ENCODE measurements at places on chromosomes 11 and 22.

DNA sequence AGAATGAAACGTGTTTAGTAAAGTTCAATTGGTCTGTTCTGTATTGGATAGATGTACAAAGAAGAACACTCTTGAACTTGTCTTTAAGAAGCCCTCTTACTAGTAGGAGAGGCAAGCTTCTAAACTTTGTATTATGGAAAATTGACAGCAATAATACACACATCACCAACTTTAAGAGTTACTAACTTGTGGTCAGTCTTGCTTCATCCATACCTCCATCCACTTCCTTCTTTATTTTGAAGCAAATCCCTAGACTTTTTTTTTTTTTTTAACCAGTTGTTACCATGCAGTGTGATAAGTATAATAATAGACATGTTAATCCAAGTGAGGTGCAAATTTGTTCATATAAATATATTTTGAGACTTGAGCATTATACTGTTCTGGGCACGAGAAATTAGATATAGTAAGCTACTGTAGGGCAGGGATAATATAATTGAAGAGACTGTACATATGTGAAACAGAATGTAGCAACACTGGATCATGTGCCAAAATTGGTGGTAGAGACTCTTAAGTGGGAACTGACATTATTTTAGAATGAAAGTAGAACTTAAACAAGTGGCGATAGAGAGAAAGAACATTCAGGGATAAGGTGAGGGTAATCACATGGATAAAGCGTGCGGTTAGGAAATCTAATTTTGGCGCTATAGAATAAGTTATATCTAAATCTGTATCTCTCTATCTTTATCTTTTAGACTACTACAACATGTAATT is 6.5 kb downstream of the FAR1 start:
- no peak for DNase-seq

DNA sequence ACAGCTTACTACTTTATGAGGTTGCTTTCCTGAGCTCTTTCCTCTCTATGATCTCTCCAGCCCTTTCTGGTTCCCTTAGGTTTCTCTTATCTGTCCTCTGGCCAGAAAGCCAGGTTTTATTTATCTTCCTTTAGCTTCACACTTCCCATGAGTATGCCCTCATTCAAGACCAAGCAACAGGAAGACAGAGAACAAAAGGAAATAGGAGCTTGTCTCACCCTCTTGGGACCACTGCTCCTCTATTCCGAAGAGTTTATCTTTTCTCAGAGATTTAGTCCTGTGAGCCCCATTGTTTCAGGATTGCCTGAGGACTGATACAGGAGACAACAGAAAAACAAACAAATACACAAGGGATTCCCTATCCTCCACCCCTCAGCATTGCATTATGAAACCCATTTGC is 62.4 kb upstream of the CCDC179 start:
- no peak for DNase-seq

- no peak for DNase-seq
Observed at GRCh38 chr11:127564810-127565209, 564.2 kb upstream of the KIRREL3 start.

DNA sequence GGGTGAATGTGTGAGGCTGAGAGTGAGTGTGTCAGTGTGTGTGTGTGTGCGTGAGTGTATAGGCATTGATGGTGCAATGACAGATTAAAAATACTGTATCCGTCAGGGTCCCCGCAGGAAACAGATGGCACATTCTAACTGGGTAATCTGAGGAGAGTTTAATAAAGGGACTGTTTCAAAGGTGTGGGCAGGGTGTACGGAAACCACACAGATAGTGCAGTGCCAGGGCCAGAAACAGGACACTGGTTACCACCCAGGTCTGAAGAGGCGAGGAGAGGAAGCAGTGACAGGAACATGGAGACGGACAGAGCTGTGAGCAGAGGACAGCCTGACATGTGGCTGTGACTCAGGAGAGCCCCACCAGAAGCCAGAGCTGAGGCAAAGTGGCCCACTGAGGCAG is 16.5 kb downstream of the P2RX3 start:
- no peak for DNase-seq

DNA sequence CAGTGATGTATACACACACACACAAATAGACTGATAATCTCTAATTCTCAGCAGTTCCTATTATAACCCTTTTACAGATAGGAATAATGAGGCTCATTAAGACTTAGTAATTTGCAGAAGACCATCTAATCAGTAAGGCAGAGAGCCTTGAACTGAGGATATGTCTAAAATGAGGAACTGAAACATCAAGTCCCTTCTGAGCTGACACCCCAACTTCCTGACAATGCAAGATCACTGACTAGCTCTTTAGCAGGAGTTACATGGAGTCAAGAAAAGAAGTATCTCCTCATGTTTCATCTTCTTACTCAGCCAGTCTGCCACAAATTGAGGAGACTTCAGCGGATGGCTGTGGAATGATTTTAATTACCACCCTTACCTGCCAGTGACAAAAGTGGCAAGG is 193.0 kb downstream of the MSANTD4 start:
- no peak for DNase-seq

DNA sequence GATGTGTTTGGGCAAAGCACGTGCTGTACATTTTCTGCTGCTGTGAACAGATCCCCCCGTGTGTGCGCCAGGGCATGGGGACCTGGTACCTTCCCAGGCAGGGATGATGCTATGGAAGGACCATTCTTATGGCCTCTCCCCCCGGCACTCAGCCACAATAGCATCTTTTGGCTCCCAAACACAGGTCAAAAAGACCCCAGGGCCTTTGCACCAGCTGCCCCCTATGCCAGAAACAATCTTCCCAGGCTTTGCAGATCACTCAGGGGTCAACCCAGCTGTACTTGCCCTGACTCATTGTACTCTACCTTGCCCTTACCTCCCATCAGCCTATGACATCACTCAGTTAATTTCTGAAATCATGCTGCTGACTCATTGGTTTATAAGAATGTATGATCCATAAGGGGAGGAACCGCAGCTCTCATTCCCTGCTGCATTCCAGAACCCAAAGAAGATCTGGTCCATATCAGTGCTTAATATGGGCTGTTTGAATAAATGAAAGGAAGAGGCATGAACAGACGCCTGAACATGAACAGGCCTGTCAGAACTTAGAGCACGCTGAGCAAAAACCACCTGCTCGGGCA is 100.7 kb downstream of the CELSR1 start:
- no peak for DNase-seq

- DNase-seq = no peak
Observed at GRCh38 chr11:20596205-20597153, 2.9 kb upstream of the SLC6A5 start.

- DNase-seq = no peak
Observed at GRCh38 chr11:86186386-86186785, 58.2 kb upstream of the EED start.

DNA sequence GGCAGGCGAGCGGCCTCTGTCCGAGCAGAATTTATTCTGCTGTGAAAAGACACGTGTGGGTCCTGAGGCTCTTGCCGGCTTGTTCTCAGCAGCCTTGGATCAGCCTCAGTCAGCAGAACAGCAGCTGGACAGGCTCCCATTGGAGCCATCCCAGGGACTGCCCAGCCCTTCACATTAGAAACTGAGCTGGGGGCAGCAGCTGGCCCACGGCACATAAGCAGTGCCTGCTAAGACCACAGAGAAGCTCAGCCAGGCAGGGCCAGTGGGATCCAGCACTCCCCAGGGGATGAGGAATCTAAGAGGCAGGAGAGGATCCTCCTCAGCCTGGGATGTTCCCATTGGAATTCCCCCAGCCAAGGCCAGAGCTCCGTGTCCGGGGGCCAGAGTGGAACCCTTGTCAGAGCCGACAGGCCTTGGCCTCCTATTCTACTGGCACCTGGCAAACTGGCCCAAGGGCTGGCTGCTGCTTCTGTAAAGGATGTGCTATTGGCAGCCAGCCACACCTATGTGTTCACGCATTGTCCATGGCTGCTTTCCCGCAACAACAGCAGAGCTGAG is 18.2 kb downstream of the RTN4R start:
- DNase-seq = no peak

GRCh38 chr11:19905280-19905853 is 192.7 kb downstream of the NAV2 start:
- DNase-seq = no peak

GRCh38 chr22:41481131-41481830 is 12.4 kb downstream of the ACO2 start:
- no peak for DNase-seq

GRCh38 chr11:120039039-120039438 is 98.9 kb downstream of the TRIM29 start:
- DNase-seq = no peak

GRCh38 chr22:44276706-44277356 is 35.9 kb downstream of the SHISAL1 start:
- no peak for DNase-seq

DNA sequence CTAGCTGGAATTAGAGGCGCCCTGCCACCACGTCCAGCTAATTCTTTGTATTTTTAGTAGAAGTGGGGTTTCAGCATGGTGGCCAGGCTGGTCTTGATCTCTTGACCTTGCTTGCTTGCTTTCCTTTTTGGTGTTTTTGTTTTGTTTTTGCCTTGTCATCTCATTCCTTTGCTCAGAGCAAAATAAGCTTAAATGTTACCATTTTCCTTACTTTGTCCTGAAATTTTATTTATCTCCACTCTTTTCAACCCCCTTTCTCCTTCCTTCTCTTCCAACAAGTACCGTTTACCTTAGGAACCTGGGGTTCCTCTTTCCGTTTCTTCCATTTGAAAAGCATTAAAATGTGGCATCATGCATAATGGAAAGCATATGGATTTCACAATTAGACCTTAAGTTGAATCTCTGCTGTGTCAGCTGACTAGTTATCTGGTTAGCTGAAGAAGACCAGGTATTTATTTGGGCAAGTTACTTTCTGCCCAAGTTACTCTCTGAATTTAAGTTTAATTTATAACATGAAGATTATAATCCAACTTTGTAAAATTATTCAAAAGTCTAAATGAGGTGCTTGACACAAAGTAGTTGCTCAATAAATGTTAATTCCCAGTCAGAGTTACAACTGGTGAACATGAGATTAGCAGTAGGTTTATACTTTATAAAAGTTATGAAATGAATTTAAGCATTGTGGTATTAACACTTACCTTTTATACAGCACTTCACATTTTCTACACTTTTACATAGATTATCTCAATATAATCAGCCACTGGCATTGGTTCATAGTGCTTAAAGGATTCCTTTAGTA is 69.7 kb downstream of the PRMT3 start:
- no peak for DNase-seq

DNA sequence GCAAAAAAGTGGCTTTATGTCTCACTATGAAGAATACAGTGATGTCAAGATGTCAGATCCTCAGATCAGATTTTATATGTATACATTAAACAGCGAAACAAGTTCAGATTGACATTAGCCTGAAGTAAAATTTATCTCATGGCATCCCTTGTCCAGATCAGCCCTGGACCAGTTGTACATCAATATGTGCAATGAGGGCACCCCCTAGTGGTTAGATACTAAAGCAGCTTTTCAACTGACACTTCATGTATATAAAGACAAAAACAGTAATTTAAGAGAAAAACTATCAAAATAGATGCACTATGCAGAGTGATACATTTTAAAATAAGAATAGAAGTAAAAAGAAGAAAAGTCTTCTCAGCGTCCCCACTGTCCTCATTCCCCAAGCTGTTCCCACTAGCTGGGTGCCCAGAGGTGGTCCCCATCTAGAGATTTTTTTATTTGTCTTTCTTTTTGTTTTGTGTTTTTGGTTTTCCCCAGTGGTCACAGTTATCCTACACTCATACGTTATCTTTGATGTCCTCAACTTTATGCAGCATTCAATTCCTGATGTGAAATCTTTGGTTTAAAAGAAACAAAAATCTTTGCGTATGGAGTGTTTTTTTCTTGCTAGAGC is 2193.4 kb upstream of the RAG2 start:
- no peak for DNase-seq

GRCh38 chr22:22735695-22736611 is 91.5 kb downstream of the GGTLC2 start:
- DNase-seq = no peak

GRCh38 chr11:43071338-43071737 is 240.5 kb upstream of the API5 start:
- no peak for DNase-seq

GRCh38 chr22:37089434-37089833 is 20.1 kb downstream of the TMPRSS6 start:
- DNase-seq = no peak

GRCh38 chr11:93548679-93549319 is 5.6 kb upstream of the SMCO4 start:
- DNase-seq = no peak

GRCh38 chr22:49786976-49787706 is 40.5 kb downstream of the BRD1 start:
- DNase-seq = no peak

GRCh38 chr11:80173371-80174136 is 732.7 kb upstream of the TENM4 start:
- DNase-seq = no peak

DNA sequence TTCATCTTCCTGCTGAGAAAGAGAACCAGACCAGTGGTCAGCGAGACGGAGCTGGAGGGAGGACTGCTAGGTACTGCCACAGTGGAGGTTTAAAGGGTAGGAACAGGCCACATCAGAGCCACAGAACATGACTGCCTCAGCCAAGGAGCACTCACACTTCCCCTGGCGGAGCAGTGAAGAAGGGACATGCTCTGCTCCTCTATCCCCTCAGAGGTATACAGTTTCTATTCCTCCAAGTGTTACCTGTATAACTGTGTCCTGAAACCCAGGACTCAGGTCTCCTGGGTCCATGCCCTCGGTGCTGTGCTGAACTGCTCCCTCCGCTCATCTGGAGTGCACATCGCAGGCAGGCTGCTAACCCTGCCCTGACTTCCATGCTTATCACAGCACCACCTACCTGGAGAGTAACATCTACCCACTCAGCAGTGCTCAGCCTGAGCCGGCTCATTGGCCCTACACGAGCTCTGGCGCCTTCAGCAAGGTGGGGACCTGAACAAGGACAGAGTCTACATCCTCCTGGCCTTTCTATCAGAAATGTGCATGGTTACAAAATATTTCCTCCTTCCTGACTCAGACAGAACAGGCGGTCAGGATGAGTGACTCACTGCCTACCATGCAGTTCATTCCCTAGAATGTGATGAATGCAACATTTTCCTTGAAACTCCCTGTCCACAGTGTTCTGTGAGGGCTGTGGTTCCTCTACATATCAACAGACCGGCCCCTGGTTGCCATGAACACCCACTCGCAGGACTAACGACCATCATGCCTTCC is 52.9 kb downstream of the C11orf58 start:
- DNase-seq = no peak

- no peak for DNase-seq
Observed at GRCh38 chr22:32576553-32577253, 102.1 kb downstream of the FBXO7 start.

DNA sequence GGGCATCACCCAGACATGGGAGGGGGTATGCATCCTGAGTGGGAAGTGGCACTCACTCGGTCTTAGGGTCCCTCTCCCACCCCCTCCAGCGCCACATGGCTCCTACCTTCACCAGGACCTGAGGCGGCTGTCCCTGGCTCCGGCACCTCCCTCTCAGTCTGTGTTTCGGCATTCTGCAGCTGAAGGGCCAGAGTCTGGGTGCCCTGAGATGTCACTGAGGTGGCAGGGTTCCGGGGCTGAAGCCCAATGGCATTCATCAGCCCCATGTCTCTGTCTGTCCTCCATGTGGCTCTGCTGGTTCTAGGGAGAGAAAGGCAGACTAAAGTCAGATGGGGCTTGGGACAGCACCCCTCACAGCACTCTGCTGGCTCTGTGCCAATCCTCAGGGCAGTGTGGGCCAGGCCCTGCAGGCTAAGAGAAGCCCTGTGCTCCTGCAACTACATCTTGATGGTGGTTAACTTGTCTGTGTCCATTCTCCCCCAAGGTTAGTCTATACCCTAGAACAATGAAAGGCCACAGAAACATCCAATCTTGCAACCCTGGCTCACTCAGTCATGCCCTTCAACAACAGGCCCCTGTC is 16.9 kb upstream of the CHRM4 start:
- DNase-seq = no peak

Measured in activated CD4-positive, alpha-beta T cell treated with anti-CD3 and anti-CD28 coated beads for 4 hours (primary cell).